Activated CD4-positive, alpha-beta memory T cell treated with anti-CD3 and anti-CD28 coated beads for 36 hours (primary cell): ENCODE measurements at places on chromosomes 3 and 15. TPM values are rescaled to one million over a fixed set of nuclear protein-coding genes. Genes with fewer than 3 reads are reported as not detected.

- DNase-seq, result no peak
Measured at GRCh38 chr3:98986073-98986472, 84.6 kb upstream of the DCBLD2 start.

GRCh38 chr3:194487289-194488054, 670 bp upstream of the ATP13A3 start:
- DNase-seq, result peak; percentile 63

- DNase-seq, result no peak
Measured at GRCh38 chr15:75810874-75811498, 32.3 kb upstream of the UBE2Q2 start.

Gene C3orf70
- not detected for total RNA-seq

DNA sequence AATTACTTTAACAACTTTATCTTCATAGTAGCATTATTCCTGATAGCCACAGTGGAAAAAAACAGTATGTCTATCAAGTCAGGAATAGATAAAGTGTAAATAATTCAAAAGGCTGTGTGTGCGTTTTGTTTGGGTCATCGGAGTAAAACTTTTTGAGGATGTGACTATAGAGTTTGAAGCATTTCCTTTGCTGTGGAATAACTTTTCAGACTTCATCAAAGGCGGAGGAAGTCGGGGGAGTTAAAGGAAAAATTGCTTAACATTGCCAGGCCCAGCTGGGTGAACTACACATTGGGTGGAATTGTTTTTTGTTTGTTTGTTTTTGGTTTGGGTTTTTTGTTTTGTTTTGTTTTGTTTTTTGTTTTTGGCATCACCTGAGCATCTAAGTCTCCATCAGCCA, 70.4 kb upstream of the CRTC3 start:
- DNase-seq, result no peak
